ENCODE measurements at places on chromosomes 2 and 18.

DNA sequence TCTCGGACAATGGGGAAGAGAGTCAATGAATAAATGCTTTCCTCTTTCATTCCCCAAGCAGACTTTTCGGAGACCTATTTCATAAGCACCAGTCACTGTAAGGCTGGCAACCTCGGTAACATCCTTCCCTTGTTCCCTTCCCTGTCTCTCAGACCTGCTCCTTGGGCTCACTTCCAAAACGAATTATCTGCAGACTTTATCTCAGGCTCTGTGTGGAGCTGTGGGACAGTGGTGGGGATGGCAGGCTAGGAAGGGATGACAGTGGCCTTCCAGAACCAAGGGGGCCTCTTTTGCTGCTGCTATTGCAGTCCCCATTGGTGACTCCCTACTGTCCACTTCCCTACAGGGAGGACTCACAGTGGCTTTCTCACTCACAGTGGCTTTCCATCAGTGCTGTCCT is 185.6 kb upstream of the MEX3C start:
- DNase-seq, result no peak

DNA sequence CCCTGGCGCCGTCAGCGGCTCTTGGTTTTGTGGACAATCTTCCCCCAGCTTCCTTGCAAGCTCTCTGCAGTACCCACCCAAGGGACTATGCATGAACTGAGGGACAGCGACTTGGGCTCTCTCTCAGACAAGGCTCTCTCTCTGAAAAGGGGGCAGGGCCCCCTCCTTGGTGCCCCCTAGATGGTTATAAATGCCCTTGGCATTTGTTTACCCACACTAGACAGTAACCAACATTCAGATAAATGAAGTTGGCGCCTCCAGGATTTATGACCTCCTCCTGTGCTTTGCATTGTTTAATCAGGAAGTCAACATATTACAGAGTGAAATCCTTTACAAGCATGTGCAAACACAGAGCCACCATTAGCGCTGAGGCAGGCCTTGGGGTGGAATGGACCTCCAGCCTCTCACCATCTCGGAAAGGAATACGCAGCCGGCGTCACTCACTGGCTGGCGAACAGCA is 547.4 kb upstream of the ID2 start:
- no peak for DNase-seq

DNA sequence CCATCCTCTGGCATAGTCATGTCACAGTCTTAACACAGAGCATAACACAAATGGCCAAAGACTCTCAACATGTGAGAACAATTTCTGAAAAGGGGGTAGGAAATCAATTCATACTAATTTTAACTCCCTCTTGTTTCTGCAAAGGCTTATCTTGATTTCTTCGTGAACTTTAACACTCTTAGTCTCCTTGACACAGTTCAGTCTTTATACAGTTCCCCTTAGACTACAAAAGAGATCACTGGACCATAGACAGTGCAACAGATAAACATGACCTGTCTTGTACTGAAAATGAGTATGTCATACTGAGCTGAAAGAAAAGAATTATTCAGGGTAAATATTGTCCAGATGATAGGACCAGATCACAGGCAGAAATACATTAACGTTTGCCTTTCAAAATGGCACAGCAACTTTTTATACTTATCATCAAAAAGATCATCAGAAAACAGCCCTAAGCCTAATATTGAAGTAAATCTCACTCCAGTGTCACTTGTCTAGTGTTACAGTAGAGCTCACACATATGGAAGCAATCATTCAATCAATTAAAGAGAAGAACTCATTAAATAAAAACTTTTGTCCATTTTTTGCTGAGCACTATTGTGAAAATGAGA is 56.4 kb upstream of the VRK2 start:
- no peak for DNase-seq

- DNase-seq, result no peak
Measured at GRCh38 chr18:45046228-45046627, 365.5 kb downstream of the SETBP1 start.

GRCh38 chr2:107412209-107412904 is 414.3 kb upstream of the RGPD4 start:
- DNase-seq, result no peak

DNA sequence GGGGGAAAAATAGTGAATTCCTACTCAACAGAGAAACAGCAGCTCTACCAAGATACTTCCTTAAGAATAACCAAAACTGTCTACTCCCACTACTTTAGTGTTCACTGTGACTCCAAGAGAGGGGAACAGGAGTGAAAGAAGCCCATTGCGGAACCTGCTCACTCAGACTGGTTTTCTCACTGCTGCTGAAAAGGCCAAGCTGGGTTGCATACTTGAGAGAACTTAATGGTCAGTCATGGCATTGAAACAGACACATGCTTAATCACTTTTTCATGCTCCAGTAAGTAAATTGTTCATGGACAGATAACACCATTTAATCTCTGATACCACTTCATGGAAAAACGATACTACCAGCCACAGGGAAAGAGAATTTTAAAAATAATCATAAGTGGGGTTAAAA is 35.7 kb upstream of the SLC8A1 start:
- DNase-seq, result peak; percentile 52
